ENCODE measurements at places on chromosomes 4 and X.

GRCh38 chrX:153608376-153608775, 9.4 kb upstream of the CCNQ start:
- no peak for DNase-seq

- DNase-seq: no peak
Observed at GRCh38 chrX:53160297-53160983, 64.6 kb downstream of the KDM5C start.

DNA sequence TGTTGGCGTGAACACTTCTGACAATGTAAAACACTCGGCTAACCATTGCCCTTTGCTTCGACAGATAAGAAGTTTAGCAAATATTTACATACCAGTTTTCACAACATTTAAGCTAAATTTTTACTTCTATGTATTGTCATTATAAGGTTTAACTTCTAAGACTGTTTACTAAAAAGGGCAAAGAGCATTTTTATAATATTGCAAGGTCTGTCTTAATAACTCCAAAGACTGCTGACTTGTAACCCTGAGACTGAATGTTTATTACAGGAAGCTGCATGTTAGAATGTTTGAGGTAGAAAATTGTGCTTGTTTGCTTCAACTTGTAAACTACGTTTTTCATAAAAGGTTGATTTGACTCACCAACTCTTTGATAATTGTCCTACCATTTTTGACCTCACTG, 213.2 kb upstream of the RPS6KA3 start:
- DNase-seq: no peak

- no peak for DNase-seq
Observed at GRCh38 chrX:133544115-133544514, 128.8 kb upstream of the GPC4 start.

- no peak for DNase-seq
Observed at GRCh38 chr4:10704430-10704810, 19.9 kb upstream of the CLNK start.
